NCI-H187 treated with DMSO at 0.1 percent for 48 hours (cell line): ENCODE measurements at places on chromosomes 13 and 19.

GRCh38 chr13:76329004-76329403 is 557.2 kb downstream of the KCTD12 start:
- DNase-seq = no peak

GRCh38 chr13:43448605-43449336 is 338.0 kb downstream of the ENOX1 start:
- no peak for DNase-seq

DNA sequence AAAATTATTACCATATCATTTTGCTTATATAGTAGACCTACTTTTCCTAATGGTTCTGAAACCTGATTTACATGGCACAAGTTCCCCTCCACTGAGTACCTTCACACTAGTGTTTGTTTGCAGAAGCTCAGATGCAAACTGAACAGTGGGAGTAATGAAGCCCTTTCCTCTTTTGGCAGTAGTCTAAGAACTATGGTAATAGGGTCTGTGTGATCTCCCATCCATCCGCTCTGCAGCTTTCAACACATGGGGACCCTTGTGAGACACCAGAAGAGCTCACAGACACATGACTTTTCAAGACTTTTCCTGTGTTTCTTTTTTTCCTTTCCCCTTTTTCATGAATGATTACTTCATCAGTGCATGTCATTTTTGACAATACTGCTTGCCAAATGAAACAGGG is 336.0 kb downstream of the ATP8A2 start:
- DNase-seq = no peak

- no peak for DNase-seq
Observed at GRCh38 chr13:90502153-90502552, 845.3 kb upstream of the MIR17HG start.

DNA sequence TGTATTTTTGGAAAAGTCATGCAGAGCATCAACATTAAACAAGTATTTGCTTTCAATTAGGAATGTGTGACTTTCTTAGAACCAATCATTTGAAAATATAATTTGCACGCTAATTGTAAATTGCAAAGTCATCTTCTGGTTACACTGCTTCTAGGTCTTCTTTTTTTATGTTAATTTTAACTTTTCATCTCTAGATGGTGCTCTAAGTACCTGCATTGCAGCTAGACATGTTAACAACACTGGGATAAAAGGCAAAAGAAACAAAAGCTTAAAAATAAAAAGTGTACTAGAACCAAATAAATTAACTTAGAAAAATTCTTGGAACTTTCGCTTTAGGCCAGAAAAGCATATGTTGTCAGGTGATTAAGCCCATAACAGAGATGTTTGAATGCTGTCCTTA is 2758.2 kb downstream of the PCDH9 start:
- DNase-seq = no peak

DNA sequence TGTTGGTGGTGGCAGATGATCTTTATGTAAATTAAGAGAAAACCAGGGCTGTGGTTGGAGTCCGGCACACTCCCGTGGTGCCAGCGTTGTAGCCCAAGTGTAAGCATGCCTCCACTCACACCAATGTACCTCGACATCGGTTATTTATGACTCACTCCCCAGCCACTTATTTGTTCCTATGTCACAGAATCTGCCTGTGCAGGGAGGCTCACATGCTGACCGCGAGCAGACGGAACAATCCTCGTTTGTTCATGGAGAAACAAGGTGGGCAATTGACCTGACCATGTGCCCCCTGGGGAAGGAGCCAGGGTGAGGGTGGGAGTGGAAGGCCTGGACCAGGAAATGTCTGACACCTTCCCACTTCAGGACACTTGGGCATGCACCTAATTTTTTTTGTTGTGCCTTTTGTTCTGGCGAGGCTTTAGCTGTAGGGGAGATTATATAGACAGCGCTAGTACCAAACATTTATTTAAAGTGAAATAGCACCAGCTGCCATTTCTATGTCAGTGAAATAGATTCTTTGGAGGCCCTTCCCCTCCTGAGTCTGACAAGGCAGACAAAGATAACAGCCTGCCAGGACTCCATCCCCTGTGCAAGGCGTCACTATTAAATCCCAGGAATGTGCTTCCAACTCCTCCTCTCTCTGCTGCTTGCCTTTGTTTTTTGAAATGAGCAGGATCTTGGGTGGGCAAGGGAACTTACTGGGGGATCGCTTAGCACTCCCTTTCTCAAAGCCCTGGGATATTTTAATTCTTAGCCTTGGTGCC is 394.2 kb downstream of the FGF9 start:
- DNase-seq = no peak

GRCh38 chr19:33825556-33825955 is 28.9 kb downstream of the KCTD15 start:
- DNase-seq = no peak

DNA sequence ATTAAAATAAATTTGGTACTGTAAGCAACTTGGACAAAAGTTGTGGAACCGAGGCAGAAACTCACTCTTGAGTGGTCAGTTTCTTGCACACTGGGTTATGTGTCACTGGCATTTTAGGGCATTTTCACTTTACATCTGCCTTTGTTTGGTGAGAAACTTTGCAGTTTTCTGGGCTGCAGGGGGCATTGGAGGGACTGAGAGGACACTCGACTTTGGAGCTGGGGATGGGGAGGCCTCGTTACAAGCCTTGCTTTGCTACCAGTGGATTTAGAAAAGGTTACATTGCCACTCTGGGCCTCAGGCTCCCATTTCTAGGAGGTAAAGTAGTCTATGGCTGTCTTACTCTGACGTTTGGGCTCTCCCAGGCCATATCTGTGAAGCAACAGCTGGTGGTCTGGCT is 41.9 kb upstream of the ZNF536 start:
- DNase-seq = no peak

DNA sequence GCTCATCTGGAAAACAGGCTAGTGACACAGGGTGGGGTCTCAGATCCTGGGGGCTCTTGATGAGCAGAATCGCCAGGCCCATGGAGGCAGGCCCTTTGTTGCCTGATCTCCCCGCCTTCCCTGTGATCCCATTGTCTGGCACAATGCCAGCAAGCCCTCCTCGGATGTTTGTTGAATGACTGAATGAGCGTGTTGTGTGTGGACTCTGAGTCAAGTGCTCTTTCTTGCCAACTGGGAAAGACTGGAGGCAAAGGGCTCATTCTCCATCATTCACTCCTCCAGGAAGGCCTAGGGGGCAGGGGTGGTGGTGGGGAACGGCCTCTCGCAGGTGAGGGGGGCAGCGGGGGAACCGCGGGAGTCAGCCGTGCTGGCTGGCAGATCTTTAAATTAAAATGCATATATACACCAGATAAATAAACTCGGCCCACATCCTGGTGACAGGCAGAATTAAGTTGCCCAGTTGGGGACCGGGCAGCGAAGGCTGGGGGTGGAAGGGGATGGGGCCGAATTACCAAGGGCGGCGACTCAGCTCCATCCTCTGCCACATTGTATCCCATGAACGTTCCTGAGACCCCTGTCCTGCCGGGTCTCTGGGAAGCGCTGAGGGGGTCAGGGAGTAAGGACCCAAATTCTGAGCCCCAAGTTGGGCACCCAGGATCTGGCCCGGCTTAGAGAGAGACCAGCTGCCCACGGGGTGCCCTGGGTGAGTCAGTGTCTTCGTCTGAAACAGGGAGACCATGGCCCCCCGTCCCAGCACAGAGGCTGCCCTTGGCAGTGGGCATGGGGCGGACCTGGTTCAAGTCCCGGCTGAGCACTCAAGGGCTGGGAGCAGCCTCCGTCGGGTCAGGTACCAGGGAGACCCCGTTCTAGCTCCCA is 24.5 kb downstream of the EFNA2 start:
- DNase-seq = no peak

- DNase-seq = no peak
Observed at GRCh38 chr13:50075619-50076097, 60.4 kb downstream of the KCNRG start.

GRCh38 chr13:66803808-66804456 is 426.2 kb downstream of the PCDH9 start:
- DNase-seq = no peak

DNA sequence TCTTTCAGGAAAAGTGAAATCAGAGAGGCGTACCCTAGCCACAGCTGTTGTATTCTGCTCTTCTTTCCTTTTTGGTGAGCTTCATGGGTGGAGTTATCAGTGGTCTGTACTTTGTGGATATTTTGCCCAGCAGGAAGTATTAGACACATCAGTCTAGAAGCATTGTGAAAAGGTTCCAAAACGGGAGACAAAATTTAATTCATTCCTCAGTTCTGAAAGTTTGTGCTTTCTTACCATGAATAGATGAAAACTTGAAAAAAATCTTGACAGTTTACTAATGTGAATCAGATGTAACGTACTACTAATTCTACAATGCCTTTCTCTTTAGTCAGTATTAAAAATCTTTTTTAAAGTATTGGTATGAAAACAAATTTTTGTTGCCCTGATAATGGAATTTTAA is 116.8 kb downstream of the DNAJC3 start:
- no peak for DNase-seq

DNA sequence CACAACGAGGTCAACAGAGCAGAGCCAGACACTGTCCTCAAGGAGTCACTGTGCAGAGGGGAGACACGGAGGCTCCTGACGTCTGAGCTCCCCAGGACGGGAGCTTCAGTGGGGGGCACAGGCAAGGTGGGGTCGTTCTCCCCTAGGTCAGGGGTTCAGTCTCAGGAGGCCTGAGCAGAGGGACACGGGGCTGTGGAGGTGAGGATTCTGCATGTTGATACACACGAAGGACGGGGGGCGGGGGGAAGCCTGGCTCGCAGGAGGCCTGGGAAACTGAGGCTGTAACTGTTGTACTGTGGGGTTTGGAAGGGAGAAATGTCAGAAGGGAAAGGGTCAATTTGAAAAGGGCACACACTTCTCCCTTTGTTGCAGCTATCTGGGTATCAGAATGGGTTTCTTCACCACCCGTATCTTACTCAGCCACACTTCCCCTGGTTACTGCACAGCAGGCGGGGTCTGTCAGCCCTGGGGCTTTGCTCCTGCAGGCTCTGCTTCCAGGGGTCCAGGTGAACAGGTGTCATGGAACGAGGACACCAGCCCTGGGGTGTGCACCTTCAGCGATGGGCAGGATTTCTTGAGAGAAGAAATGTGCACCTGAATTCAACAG is 748 bp upstream of the SIGLEC8 start:
- no peak for DNase-seq

- no peak for DNase-seq
Observed at GRCh38 chr13:98450539-98451111, 126.3 kb downstream of the STK24 start.

DNA sequence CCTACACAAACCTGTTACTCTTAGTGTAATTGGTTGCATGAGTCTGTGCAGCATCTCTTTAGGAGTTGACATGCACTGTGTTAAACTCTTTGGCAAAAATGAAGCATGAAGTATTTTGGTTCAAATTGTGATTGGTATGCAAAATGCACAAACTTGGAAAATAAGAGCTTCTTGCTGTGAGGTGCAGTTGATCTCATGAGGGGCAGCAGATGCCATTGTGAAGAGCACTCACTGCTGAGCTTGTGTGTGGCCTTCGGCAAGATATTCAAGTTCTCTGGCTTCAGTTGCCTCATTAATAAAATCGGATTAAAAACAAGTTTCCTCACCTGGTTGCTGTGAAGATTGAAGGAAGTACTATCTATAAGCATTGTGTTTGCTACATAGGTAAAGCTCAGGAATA is 142.3 kb downstream of the KATNAL1 start:
- DNase-seq = no peak

DNA sequence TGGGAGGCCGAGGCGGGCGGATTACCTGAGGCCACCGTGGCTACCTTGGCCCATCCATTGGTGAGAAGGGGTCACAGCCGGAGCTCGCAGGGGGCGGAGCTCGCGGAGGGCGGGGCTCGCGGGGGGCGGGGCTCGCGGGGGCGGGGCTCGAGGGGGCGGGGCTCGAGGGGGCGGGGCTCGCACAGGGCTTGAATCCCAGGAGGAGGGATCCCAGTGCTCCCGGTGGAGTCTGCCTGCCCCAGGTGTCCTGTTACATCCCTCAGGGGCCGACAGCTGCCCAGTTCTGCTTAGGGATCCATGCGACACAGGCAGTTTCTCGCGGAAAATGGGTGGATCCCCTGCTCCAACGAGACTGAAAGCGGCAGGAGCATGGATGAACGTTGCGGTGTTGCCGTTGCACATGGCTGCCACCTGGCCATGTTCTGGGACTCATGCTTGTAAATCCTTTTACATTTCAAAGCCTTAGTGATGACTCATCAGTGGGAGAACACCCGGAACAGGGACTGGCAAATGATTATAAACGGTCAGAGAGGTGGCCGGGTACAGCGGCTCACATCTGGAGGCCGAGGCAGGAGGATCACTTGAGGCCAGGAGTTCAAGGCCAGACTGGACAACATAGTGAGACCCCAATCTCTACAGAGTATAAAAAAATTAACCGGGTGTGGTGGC is 25.1 kb downstream of the TMPRSS9 start:
- peak; percentile 34 for DNase-seq

DNA sequence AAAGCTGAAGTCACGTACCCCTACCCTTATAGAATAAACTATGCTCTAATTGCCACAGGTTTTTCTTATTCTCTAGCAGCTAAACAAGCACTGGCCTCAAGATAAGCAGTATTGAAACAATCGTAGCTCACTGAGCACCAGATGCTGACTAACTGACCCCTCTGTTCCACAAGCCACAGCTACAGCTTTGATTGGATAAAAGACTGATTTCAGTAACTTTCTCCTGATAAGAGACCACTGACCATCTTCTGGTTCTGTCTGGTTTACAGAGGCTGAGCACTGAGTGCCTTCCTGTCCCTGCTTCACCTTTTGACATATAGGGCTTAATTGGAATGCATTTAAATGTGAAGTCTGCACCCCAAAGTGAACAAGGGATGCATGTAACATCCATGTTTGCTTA is 8.4 kb upstream of the RAP2A start:
- no peak for DNase-seq

DNA sequence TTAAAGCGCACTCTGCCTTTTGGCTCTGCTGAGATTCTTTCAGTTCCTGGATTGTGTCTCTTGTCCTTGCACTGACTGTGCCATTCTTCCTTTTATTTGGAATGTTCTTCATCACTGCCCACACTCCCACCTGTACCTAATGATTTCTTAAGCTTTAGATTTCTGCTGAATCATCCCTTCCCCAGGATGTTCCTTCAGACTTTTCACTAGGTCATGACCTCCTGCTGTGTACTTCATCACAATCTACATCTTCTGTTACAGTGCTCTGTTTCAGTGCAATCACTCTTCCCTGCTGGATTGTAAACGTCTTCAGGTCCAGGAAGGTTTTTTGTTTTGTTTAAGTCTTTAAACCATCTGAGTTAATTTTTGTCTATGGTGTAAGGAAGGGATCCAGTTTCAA is 281.0 kb downstream of the ATP8A2 start:
- no peak for DNase-seq

GRCh38 chr13:83352391-83352790 is 529.9 kb downstream of the SLITRK1 start:
- DNase-seq = no peak

DNA sequence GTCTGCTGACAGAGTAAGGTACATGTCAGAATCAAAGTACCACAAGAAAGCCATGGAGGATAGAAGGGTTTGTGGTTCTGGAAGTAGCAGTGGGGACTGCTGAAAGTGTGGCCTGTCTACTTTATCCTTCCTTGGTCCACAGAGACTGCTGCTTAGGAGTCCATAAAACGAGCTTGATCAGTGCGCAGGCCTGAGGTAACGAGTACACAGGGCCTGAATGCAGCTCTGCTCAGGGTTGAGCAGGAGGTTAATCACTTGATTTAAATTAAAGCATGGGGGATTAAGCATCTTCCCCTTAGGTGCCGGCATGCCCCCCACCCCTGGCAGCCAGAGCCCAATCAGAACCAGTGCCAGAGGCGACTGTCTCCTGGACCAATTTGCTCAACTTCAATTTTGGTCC is 34.9 kb upstream of the WASF3 start:
- DNase-seq = no peak
